ENCODE measurements at places on chromosomes 12 and 14. TPM values are rescaled to one million over a fixed set of nuclear protein-coding genes. Genes with fewer than 3 reads are reported as not detected.

DNA sequence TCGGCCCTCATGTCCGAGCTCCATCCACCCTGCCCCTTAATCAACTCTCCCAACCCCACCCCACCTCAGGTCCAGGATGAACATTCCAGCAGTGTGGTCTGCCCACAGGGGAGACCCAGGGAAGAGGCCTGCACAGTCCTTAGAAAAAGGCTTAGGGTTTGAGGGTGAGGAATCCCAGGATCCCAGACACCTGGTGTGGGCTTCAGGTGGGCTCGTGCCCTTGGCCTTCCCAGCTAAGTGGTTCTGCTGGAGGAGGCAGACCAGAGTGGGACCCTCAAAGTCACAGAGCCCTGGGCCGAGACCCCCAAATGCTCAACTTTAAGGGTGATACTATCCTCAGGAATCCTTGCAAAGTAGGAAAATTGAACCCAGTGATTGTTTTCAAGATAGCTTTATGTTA lies 25.4 kb upstream of the PPP2R5C start:
- DNase-seq, result no peak

GRCh38 chr12:67937822-67938221 lies 51.4 kb upstream of the IFNG-AS1 start:
- no peak for DNase-seq

GRCh38 chr14:26138764-26139445 lies 458.9 kb downstream of the NOVA1 start:
- no peak for DNase-seq

GRCh38 chr12:78088391-78088832 lies 257.7 kb downstream of the NAV3 start:
- DNase-seq, result no peak

DNA sequence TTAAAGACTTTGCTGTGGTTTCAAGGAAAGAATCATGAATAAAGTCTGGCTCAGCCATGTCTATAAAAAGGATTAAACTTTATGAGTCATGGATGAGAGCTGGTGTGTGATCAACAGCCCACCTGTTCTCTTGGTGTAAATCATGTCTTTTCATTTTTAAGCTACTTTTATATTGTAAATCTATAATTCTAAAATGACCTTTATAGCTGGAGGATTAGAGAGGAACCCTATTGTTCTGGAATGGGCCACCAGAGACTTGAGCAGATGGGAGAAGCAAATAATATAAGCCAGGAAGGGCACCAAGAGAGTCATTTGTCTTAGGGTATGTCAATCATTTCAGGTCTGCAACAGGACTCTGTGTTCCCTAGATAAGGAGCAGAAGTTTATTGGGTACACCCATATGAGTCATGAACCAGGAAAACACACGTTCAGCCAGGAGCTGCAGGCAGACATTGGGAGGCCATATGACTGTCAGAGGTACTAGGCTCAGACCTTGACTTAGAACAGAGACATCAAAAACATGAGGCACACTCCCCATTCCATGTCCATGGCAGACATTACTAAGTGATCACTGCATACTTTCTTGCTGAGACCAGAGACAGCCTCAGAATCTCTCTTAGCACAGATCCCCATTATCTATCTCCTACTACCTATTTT lies 49.3 kb downstream of the NDUFA12 start:
- DNase-seq, result no peak

DNA sequence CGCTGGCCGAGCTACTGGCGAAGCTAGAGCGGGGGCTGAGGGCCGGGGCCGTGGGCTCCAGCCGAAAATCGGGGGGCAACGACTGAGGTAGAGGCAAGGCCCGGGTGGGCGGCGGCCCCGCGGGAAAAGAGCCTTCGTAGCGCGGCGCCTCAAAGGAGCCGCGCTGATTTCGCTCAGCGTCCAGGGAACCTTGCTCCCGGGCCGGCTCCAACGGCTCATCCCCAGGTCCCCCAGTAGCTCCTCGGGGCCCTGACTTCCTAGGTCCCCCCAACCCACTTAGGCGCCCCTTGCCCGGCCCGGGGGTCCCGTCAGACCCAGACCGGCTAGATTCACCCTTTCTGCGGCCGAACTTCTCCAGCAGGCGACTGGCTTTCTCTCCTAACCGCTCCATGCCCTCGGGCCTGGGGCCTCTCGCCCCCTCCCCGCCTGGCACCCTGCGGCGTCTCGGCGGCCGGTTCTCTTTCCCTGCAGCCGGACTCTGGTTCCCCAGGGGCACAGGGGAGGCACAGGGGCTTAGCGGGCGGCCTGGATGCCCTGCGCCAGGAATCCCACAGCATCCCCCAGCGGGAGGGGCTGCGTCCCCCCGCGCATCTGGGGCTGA lies 375 bp downstream of the AJUBA start:
- DNase-seq, result no peak

DNA sequence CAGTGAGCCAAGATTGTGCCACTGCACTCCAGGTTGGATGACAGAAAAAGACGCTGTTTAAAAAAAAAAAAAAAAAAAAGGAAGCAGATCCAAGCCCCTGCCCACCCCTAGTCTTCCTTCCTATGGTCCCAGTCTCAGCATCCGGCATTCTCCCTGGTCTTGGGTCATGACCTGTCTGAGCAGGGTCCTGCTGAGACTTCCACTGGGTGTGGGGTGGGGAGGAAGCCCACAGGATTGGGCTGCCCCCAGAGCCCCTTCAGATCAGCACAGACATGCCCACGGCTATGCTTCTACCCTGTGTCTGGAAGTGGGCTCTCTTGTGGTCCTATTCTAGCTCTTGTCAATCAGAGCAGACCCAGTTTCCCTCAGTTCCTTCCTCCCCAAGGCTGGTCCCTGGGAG lies 12.6 kb upstream of the PLEK2 start:
- no peak for DNase-seq

DNA sequence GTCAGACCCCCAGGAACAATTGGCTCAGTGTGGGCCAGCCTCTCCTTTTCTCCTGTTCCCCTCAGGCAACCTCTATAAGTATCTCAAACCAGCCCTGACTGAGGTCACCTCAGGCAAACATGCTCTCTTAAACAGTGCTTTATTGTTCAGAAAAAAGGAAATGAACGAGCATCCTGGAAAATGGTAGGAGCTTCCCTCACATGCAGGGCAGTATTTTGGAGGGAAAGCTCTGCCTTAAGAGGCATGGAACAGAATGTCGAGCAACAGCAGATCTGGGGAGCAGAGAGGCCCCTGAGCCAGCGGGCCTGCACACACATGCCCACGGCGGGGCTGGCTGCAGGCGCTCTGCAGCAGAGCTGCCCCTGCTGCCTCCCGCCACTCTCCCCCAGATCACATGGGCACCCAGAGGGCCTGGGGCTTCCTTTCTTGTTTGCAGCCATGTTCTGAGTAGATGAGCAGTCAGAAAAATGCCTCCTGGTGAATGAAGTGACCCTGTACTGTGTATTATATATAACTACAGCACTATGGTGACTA lies 42.0 kb downstream of the MOK start:
- no peak for DNase-seq

DNA sequence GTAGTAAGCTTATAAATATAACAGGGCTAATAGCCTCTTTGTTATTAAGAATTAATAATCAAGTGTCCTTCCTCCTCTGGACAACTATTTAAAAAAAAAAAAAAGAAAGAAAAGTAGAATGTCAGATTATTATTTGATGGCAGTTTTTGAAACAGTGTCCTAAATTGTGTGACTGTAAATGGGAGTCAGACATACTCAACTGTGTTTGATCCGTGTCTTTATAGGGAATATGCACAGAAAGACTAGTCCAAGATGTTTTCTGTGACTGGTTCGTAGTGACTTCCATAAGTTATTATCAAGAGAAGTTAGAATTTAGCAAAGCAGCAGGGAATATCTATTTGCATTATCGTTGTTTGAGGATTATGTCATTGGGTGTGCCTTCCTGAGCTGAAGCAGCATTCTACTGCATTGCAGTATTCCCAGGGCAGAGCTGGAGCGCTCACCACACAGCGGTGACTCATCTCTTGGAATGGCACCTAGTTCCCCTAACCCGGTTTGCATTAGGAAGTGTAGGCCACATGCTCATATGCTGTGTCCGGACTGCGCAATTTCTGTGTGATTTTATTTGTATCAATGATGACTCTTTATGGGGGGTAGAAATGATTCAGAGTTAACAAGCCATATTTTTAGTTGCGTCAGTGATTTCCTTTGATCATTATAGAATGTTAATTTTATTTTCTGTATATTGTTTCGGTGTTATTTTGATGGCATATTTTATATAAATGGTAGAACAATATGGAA lies 7.9 kb downstream of the DYNC1H1 start:
- no peak for DNase-seq

DNA sequence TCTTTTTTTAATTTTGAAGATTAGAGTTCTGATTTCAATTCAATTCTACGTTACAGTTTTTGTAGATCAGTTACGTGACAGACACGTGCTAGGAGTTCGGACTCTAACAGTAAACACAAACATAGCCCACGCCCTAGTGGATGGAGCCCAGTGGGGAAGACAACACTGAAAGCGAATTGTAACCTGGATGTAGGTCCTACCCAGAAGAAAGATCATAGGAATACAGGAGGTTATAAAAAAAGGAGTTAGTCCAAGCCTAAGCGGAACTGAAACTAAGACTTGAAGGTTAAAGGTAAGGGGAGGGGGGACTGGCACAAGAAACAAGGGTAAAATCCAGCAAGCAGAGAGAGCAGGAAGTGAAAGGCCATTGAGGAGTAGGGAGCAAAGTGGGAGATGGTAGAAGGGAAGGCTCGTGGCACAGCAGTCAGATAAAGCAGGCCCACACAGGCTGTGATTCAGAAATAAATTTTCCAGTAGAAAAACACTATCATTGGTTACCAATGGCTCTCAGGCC lies 15.7 kb upstream of the CRY1 start:
- no peak for DNase-seq

DNA sequence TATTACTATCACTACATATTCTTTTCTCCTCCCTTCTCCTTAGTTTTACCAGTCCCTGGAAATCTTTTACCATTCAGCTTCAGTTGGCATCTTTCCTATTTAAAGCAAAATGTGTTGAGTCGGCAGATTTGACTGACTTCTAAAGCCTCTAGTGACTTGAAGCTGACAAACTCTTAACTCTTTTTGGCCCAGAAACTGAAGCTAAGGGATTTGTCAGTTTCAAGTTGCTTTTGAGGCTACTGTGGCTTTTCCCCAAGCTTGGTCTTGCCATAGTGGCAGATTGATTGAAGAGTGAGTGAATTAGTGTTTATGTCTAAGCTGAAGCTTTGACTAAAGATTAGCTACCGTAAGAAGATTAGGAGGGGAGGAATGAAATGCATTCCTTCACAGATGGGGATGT lies 104.0 kb downstream of the ETNK1 start:
- DNase-seq, result no peak

GRCh38 chr14:61925043-61925442 lies 162.8 kb downstream of the SNAPC1 start:
- DNase-seq, result no peak

DNA sequence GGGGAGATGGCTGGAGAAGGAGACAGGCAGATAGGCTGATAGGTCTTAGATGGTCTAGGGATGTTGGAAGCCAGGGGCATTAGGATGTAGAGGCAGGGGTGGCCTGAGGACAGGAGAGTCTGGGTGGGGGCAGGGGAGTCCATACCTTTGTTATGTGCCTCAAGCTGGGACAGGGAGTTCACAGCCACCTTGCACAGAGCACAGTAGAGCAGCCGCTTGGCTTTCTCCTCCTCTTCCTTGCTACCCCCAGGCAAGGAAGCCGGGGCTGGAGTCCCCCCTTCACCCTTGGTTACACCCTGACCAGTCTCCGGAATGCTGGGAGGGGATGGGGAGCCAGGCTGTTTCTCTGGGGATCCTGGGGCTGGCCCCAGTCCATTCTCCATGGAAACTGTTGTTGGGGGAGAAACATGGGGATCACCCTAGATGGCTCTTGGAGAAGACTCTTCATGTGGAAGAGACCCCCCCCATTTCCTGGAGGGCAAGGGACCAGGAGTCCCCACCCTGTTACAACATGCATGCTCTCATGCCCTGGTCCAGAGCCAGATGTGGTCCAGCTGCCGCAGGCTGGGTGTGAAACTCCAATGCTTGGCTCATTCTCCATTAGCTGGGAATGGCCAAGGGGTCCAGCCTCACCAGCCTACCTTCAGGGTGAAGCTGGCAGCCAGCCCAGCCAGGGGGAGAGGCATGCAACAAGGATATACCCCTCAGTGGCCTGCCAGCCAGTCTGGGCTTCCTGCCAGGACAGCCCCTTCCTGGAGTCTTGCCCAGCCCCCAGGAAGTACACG lies 7.2 kb upstream of the GPR84 start:
- DNase-seq, result no peak

GRCh38 chr12:38904537-38905479 lies 583 bp downstream of the CPNE8 start:
- peak; percentile 25 for DNase-seq

- DNase-seq, result no peak
Measured at GRCh38 chr14:31592122-31592521, 30.9 kb downstream of the NUBPL start.

GRCh38 chr12:89450907-89451306 lies 73.7 kb downstream of the GALNT4 start:
- no peak for DNase-seq

GRCh38 chr14:41461380-41461779 lies 145.3 kb upstream of the LRFN5 start:
- no peak for DNase-seq

DNA sequence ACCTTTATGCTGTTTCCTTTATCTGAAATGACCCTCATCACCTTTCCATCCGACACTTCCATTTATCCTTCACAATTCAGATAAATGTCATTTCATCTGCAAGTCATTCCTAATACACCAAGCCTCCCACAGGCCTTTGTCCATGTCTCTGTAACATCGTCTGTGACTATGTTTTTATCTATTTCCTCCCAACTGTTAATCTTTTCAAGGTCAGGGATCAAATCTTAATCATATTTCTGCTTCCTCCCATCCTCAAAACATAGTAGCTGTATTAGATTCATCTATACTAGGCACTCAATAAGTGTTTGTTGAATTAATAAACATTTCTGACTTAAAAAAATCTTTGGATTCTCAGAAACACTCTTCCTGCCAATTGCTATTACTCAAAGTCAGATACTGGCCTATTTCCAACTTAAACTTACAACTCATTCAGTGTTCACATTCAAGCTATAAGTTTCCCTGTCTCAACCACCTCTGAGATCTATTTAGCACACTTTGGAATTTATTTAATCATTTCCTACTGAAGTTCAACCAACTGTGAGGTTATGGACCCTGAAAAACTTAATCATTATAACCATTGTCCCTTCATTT lies 100.2 kb upstream of the ALX1 start:
- DNase-seq, result peak; percentile 46

The CYP46A1 gene
- 3.4 TPM for polyA plus RNA-seq

The COCH gene
- polyA plus RNA-seq, result 3.9 TPM

The TMEM233 gene
- polyA plus RNA-seq, result 1.7 TPM

The RNASE2 gene
- polyA plus RNA-seq, result 1.1 TPM

The KCNA5 gene
- 1.9 TPM for polyA plus RNA-seq

The CD27 gene
- 1.2 TPM for polyA plus RNA-seq

The CNOT2 gene
- 146 TPM for polyA plus RNA-seq

The PRICKLE1 gene
- 48.6 TPM for polyA plus RNA-seq
